Activated naive CD4-positive, alpha-beta T cell treated with anti-CD3 and anti-CD28 coated beads, Interleukin-2, amount 50 U/mL, for 16 hours (primary cell): ENCODE measurements at places on chromosomes 13 and 19.
A peak's percentile ranks its signal among the peaks of the same experiment; 100 is the strongest.

GRCh38 chr13:39036212-39036611 lies 1.7 kb downstream of the PROSER1 start:
- peak; percentile 13 for DNase-seq

GRCh38 chr19:17484520-17485185 lies 14.3 kb downstream of the SLC27A1 start:
- no peak for DNase-seq

DNA sequence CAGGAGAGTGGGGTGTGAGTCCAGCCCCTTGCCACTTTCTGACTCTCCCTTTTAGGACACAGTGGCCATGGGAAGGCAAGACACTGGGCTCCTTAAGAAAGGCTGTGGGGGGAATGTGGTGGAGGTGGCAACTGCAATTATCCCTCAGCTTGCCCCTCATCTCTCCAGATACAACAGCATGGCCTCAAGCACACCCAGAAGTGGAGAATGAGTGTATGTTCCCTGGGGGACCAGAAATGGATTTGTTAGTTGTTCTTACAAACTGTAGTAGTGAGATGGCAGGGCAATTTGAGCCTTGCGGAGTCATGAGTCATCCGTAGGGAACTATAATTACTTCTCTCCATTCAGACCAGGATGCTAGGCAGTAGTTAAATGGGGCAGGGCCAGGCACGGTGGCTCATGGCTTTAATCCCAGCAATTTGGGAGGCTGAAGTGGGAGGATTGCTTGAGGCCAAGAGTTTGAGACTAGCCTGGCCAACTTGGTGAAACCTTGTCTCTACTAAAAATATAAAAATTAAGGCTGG lies 25.6 kb upstream of the CXCL17 start:
- DNase-seq = no peak

GRCh38 chr13:43953370-43953769 lies 73.7 kb downstream of the LACC1 start:
- no peak for DNase-seq

GRCh38 chr19:55173714-55174409 lies 6.2 kb downstream of the SYT5 start:
- peak; percentile 29 for DNase-seq

DNA sequence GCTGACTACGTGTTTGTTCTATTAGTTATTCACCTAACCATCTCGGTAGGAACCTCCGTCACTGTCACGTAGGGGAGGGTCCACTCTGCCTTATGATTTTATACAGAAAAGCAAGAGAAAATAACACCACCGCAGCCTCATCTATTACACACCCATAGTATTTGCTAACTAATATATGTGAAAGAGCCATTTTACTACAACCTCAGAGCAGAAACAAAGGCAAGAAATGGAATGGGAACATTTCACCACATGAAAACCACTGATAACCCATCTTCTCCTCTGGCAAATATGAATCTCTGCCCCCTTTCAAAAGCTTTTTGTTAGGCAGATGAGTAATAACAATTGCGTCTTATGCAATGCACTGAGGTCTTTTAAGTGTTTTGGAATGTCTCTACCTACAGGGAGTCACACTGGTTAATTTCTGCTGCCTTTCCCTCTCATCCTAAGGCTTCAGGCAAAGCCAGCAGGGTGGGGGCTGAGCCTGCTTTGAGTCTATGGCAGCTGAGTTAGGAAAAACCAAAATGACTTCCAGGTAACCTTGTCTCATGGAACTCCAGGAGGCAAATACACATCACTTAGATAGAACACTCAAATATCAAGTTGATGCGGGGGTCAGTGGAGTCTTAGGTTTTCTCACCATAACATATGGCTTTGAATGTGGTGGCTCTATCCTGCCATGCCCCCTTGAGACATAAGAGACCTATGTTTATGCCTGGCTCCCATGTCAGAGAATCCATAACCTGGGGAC lies 15.0 kb downstream of the TSHZ3 start:
- DNase-seq = no peak
